Testis (tissue), 5 donors: ENCODE measurements at places on chromosomes 7 and 10.

- no peaks in the 10 kb centered on the region for H3K27me3 ChIP-seq
- H3K4me1 ChIP-seq, result no peaks in the 10 kb centered on the region
- peak; percentile 47 for DNase-seq
- H3K36me3 ChIP-seq, result no peaks in the 10 kb centered on the region
- no peak within 1 kb of the TSS for H3K27ac ChIP-seq
Observed at GRCh38 chr7:99975782-99976521, at the start of gene AZGP1. Gene AZGP1, minus strand, starts transcription at chr7:99976031. Its CDS starts 11 bp downstream, at chr7:99976020.

DNA sequence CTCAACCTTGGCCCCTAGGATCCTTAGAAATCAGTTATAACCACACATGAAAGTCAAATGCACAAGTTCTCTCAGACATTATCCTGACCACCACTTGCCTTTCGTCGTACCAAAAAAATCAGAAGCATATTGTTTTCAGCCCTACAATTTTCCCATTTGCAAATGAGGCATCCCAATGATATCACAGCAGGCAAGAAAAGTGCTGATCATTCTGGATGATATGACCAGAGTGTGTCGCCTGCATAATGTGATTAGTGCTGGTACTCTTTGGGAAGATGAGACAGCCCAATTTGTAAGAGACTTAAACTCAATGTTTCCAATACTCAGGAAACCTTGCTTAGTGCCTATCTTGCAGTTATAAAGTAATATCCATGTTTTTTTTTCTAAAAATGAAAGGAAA is 168.0 kb downstream of the SORCS1 start:
- no peaks in the 10 kb centered on the region for H3K36me3 ChIP-seq
- H3K4me3 ChIP-seq, result no peak overlapping the region
- no peaks in the 10 kb centered on the region for H3K27me3 ChIP-seq
- H3K27ac ChIP-seq, result no peak overlapping the region

DNA sequence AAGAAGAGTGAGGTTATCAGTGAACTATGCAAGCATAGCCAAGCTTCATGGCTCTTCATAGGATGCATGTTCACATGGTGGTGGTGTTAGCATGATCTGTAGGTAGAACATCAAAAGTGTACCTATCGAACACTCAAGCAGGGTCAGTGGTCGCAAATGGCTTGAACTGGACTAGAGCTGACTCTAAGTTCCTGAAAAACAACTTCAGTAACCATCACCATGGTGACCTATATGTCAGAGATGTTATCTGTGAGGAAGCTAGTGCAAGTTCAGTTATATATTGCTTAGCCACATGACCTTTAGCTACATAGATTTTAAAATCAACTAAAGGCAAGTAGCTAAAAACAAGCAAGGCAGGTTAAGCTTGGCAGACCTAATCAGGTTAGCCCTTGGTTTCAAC is 163.1 kb upstream of the AGR3 start:
- H3K4me3 ChIP-seq, result no peak overlapping the region
- no peaks in the 10 kb centered on the region for H3K4me1 ChIP-seq
- H3K27me3 ChIP-seq, result no peaks in the 10 kb centered on the region
- no peak overlapping the region for H3K27ac ChIP-seq
- no peaks in the 10 kb centered on the region for H3K36me3 ChIP-seq

DNA sequence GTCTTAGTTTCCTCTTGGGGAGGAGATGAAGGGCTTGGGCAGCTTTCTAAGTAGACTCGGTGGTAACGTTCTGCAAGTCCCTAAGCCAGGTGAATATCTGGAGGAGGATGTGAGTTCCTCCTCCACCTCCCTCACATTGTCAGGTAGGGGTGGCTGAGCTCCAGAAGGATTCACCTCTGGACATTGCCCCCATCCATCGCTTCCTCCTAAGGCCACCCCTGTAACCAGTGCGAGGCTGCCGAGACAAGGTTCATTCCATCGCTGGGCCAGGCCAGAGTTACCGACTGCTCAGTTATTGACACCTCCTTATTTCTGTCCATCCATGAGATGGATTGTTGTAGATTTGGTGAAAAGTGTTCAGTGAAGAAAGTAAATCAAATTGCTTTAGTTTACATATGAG is 334.1 kb upstream of the KLF6 start:
- no peak overlapping the region for H3K27ac ChIP-seq
- no peaks in the 10 kb centered on the region for H3K36me3 ChIP-seq
- H3K27me3 ChIP-seq, result no peaks in the 10 kb centered on the region

- H3K4me1 ChIP-seq, result peaks cover 70% of the 10 kb centered on the region
- H3K36me3 ChIP-seq, result no peaks in the 10 kb centered on the region
- H3K27ac ChIP-seq, result no peak overlapping the region
- H3K27me3 ChIP-seq, result no peaks in the 10 kb centered on the region
- DNase-seq, result no peak
Observed at GRCh38 chr10:124674768-124675222, 69.4 kb downstream of the FAM53B start.

GRCh38 chr7:51121931-51122425 is 194.6 kb downstream of the COBL start:
- DNase-seq, result no peak
- H3K4me1 ChIP-seq, result no peaks in the 10 kb centered on the region
- H3K27ac ChIP-seq, result no peak overlapping the region
- no peak overlapping the region for H3K4me3 ChIP-seq

DNA sequence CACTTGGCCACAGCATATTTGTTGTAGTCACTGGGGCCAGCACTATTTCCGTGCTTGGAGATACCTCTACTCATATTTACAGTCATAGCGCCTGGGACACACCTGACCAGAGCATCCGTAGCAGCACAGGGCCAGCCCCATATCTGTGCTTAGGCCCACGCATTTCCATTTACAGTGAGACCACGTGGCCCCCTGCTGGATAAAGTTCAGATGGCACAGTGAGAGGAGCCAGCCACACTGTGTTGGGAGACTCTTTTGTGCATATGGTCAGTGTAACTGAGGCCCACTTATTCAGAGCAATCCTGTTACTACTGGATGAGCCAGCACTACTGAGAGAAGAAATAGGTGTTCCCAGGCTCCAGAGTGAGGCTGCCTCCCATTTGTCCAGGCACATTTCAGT is 455.3 kb downstream of the REEP3 start:
- no peaks in the 10 kb centered on the region for H3K36me3 ChIP-seq
- no peaks in the 10 kb centered on the region for H3K4me1 ChIP-seq
- H3K27me3 ChIP-seq, result no peaks in the 10 kb centered on the region
- peak; percentile 82 for DNase-seq
- no peak overlapping the region for H3K4me3 ChIP-seq

- peak overlapping the region; percentile 77 for H3K27ac ChIP-seq
- peak; percentile 45 for DNase-seq
- no peaks in the 10 kb centered on the region for H3K27me3 ChIP-seq
- H3K36me3 ChIP-seq, result no peaks in the 10 kb centered on the region
- H3K4me3 ChIP-seq, result peak overlapping the region; percentile 58
Observed at GRCh38 chr10:86401588-86402282, 35.1 kb upstream of the GRID1 start.

DNA sequence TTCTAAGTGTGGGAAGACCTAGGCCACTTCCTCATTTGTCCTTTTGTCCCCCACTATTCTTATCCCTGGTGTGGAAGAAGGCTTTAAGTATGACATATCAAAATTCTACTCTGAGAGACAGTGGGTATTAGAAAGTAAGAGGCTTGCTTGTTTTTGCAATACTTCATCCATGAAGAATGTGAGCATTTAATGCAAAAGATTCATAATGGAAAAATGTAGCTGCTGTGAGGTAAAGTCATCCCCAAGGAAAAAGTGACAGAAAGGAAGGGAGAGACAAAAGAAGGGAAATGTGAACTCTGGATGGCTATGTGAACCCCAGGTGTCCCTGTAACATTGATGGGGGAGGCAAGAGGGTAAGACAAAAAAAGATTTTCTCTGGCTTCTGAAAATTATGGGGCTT is 607.5 kb downstream of the SORCS1 start:
- H3K27me3 ChIP-seq, result no peaks in the 10 kb centered on the region
- no peak overlapping the region for H3K4me3 ChIP-seq
- H3K27ac ChIP-seq, result no peak overlapping the region
- no peak for DNase-seq
- H3K36me3 ChIP-seq, result no peaks in the 10 kb centered on the region

- no peaks in the 10 kb centered on the region for H3K36me3 ChIP-seq
- no peaks in the 10 kb centered on the region for H3K4me1 ChIP-seq
- no peak for DNase-seq
- H3K27me3 ChIP-seq, result no peaks in the 10 kb centered on the region
Observed at GRCh38 chr10:71685554-71686232, 33.9 kb downstream of the C10orf105 start.

DNA sequence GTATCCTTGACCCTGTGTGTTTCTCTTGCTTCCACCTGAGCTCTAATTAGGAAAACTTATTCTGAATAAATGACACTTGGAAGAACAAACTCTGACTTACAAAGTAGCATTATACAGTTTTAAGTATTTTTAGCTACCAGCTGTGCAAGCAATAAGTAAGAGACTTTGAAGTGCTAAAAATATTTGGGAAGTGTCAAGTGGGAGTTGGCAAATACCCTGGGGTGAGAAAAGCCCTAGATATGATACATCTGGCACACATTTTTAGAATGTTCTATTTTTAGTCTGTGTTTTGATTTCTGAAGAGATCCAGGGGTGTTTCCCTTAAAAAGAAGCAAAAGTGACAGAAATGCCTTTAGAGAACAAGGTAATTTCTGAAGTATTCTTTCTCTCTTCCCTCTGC is 132.7 kb upstream of the TEX47 start:
- H3K27me3 ChIP-seq, result no peaks in the 10 kb centered on the region
- no peaks in the 10 kb centered on the region for H3K4me1 ChIP-seq
- H3K36me3 ChIP-seq, result no peaks in the 10 kb centered on the region
- no peak overlapping the region for H3K27ac ChIP-seq
- no peak overlapping the region for H3K4me3 ChIP-seq
- no peak for DNase-seq

- no peaks in the 10 kb centered on the region for H3K4me1 ChIP-seq
- no peak overlapping the region for H3K27ac ChIP-seq
- no peaks in the 10 kb centered on the region for H3K36me3 ChIP-seq
- no peaks in the 10 kb centered on the region for H3K27me3 ChIP-seq
- no peak for DNase-seq
Observed at GRCh38 chr10:75845176-75845947, 413.9 kb downstream of the LRMDA start.

DNA sequence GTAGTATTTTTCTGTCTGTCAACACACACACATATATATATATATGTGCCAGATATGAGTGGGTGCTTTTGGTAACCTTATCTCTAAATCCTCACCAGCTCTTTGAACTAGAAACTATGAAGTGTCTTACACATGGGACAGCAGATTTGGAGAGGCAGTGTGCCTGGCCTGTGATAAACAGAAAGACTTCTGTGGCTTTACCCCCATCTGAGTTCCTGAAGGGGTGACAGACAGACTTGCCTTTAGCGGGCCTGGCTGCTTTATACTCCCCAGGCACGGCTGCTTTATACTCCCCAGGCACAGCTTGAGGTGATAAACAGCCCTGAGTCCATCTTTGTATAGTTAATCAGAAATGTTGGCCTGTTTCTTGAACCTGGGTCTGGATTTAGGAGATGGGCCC is 5.6 kb downstream of the BAG3 start:
- peaks cover 39% of the 10 kb centered on the region for H3K4me1 ChIP-seq
- DNase-seq, result no peak
- H3K27ac ChIP-seq, result peak overlapping the region; percentile 59
- H3K36me3 ChIP-seq, result no peaks in the 10 kb centered on the region

DNA sequence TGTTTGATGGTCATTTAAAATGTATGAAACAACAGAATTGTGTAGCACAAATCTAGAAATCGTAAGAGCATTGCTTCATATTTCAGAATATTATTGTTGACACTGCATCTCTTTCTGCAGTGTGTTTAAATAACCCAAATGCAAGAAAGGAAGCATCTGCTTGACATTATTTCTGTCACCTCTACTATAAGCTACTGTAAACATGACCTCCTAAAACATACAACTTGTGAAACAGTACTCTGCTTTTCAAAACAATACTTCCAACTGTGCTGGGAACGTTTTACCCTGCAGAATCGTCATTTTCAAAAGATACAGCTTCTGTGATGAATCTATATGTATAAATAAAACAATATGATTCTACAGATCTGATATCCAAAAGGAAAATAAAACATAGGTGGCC is 82.0 kb downstream of the RNF133 start:
- no peaks in the 10 kb centered on the region for H3K27me3 ChIP-seq
- no peaks in the 10 kb centered on the region for H3K4me1 ChIP-seq
- no peak overlapping the region for H3K4me3 ChIP-seq
- no peak for DNase-seq
